Prostate gland (tissue), 2 donors: ENCODE measurements at places on chromosomes 12 and 14.

- no peak for DNase-seq
Observed at GRCh38 chr12:125113789-125114188, 48.6 kb downstream of the AACS start.

- DNase-seq, result no peak
Observed at GRCh38 chr14:58813745-58814144, 176.0 kb downstream of the DACT1 start.

DNA sequence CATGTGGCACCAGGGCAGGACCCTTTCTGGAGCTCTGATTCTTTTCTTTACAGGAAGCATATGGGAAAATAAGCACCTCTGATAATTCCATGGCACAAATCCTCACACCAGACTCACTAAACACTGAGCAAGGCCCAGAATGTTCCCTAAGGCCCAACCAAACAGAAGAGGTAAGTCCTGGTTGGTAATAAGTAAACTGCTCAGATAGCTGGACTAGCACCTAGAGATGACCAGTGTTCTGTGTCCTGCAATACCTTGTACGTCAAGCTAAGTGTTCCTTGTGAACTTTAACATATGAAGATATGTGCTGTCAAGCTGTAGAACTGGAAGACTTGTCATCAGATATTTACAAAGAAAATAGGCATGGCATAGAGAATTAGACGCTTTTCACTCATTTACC is 186.7 kb downstream of the ESR2 start:
- no peak for DNase-seq

DNA sequence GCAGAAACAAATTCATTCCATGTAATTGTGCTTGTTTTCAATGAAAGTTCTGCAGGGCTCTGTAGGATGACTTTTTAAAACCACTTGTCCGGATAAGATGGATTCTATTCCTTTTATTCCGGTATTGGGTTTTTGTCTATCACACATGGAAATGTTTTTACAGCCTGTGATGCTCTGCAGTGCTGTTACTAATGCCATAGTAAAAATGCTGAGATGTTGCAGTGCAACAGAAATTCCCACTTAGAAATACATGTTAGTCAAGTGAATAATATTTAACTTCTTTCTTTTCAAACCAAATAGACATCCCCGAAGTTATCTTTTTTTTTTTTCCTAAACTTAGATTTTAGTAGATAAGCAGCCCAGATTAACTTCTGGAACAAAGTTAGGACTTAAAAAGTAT is 71.9 kb downstream of the RASSF8 start:
- DNase-seq, result no peak

GRCh38 chr14:80930836-80931389 is 10.6 kb downstream of the CEP128 start:
- no peak for DNase-seq

- DNase-seq, result no peak
Observed at GRCh38 chr12:57604992-57605810, 577 bp downstream of the DTX3 start.

DNA sequence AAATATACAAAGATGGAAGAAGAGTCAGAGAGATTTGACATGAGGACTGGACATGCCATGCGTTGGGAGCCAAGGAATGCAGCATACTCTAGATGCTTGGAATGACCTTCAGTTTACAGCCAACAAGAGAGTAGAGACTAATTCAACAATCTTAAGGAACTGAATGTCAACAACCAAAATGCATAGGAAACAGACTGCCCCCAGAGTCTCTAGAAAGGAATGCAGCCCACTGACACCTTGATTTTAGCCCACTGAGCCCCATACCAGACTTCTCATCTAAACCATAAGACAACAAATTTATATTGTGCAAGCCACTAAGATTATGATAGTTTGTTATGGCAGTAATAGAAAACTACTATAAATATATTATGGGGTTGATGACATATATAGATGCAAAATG is 611.2 kb downstream of the RPS29 start:
- DNase-seq, result no peak

- DNase-seq, result no peak
Observed at GRCh38 chr14:61988240-61988639, 226.0 kb downstream of the SNAPC1 start.

DNA sequence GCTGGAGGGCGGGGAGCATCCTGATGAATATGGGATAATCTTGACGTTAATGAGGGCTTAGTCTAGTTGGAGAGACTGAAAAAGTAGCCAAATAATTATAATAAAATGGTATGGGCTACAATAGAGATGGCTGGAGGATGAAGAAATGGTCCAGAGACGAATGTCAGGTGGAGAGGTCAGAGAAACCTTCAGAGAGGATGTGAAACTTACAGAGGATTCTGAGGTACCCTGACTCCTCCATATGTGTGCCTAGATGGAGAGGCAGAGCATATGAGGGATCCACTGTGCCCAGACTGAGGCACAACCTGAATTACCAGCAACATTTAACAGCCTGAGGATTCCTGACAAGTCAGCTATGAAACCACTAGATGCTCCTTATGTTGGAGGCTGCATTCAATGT is 417.0 kb downstream of the ATP23 start:
- no peak for DNase-seq

DNA sequence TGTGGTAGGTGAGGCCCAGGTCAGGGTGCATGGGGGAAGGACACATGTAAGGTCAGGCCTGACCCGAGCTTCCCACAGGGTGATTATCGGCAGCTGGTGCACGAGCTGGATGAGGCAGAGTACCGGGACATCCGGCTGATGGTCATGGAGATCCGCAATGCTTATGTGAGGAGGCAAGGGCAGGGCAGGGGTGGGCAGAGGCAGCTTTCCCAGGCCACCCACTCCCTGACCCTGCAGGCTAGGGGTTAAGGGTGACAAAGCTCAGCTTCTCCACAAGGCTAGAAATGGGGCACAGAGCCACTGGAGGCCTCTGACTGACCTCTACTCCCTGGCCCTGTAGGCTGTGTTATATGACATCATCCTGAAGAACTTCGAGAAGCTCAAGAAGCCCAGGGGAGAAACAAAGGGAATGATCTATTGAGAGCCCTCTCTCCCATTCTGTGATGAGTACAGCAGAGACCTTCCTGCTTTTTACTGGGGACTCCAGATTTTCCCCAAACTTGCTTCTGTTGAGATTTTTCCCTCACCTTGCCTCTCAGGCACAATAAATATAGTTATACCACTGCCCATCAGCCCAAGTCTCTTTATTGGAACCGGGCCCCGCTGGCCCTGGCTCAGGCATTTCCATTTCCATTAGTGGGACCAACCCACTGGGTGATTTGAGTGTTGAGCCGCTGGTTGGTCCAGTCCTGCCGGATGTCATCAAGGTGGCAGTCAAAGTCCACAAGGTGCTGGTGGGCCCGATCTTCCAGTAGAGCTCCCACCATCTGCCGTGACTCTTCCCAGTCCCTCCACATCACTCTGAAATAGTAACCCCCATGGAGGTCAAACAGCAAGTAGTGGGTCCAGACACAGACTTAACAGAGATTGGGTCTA is 2.6 kb downstream of the PSME1 start:
- DNase-seq, result no peak

- DNase-seq, result no peak
Observed at GRCh38 chr14:35879654-35880249, 53.6 kb downstream of the BRMS1L start.

DNA sequence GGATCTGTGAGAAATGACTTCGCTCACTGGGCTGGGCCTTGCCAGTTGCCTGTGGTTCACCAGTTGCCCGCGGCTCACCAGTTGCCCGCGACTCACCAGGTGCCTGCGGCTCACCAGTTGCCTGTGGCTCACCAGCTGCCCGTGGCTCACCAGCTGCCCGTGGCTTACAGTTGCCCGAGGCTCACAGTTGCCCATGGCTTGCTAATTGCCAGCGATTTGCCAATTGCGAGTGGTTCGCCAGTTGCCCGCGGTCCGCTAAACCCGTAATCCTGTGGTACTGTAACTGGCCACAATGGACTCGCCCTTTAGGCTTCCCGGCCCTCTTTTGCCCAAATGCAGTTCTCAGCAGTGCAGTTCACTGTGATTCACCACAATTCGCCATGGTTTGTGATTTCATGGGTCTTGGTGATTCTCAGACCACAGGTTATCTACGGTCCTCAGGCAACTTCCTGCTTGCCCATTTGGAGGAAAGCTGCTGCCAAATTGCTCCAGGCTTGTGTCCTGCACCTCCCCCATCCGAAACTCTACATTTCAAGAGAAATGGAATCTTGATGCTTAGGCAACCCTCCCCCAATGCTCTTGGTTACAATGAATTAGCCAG is 15.0 kb upstream of the MEG3 start:
- no peak for DNase-seq

GRCh38 chr12:62731055-62731820 is 203.7 kb downstream of the PPM1H start:
- no peak for DNase-seq

DNA sequence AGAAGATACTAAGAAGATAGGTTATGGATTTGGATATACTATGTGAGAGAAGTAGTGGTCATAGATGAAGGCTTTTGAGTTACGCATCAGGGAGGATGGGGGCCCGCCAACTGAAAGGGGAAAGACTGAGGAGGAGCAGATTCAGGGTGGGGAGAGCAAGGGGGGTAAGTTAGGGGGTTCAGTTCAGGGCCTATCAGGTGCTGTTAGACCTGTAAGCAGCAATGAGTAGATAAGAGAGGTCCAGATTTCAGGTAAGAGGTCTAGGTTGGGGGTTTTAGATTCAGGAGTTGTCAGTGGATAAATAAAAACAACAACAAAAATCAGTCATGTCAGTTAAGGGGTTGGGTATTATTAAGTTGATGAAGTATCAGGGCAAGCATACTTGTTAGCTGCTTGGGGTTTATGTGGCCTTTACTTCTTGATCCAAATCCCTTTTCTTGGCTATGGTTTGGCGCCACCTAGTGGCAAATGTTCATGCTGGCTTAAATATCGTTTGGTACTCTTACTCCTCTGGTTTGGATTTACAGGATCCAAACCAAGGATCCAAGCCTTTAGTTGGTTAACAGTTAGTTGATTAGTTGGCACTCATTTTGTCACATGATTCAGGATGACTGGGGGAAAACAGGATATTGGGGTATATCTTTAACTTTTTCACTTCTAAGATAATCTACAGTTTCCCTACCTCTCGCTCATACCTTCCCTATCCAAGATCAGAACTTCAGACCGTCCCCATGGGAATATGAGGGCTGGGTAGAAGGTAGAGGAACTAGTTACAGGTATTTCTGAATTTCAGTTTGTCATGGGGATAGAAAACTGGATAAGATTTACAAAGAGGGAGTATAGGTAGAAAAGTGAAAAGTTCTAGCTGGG is 65.1 kb downstream of the PCNX1 start:
- DNase-seq, result peak; percentile 89

- no peak for DNase-seq
Observed at GRCh38 chr12:25364529-25365339, 114.0 kb upstream of the KRAS start.

DNA sequence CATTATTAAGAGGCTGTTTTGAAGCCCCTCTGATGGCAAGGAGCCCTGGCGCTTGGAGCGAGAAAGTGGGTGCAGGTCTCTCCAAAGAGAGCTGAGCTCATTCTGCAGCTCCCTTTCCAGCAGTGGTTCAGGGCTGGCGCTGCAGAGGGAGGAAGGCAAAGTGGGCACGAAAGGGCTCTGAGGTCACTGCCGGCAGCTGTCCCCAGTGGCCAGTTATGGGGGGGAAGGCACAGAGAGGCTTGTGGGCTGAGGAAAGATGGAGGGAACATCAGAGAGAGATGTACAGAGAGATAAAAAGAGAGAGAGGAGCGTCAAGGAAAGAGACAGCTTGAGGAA is 75.2 kb upstream of the TBX5 start:
- DNase-seq, result no peak
